Caki2 (cell line): ENCODE measurements at places on chromosomes 13 and 19. TPM values are rescaled to one million over a fixed set of nuclear protein-coding genes. Genes with fewer than 3 reads are reported as not detected.

GRCh38 chr19:1455002-1455335, 5.0 kb downstream of the APC2 start:
- no peak for DNase-seq

DNA sequence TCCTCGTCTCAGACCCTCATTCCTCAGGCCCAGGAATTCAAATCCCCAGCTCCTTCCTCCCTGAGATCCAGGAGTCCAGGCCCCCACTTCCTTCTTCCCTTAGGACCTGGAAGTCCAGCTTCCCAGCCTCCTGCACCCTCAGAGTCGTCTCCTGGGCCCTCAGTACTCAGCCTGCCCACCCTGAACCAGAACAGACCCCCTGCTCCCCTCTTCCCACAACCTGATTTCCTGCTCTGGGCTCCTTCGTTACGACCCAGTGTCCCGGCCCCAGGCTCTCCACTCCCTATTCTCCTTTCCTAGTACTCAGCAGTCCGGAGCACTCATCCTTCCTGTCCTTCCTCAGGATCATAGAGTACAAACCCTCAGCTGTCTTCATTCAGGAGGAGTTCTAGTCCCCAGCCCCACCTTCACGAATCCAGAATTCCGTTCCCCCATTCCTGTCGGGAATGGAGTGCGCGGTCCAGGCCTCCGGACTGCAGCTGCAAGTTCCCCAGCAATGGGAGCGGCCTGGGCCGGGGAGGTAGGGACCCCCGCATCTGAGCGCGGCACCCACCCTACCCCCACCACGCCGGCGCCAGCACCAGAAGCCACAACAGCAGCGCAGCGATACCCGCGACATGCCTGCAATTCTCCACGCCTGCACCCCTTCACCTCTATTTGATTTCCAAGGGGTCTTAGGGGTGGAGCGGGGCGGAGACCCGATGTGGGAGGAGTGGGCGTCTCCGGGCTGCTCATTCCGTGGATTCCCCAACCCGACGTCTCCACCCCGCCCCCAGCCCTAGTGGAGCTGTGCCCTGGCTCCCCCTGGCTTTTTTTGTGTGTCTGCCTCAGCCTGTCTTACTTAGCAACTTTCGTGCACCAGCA, 12.7 kb downstream of the EGLN2 start:
- DNase-seq = no peak

DNA sequence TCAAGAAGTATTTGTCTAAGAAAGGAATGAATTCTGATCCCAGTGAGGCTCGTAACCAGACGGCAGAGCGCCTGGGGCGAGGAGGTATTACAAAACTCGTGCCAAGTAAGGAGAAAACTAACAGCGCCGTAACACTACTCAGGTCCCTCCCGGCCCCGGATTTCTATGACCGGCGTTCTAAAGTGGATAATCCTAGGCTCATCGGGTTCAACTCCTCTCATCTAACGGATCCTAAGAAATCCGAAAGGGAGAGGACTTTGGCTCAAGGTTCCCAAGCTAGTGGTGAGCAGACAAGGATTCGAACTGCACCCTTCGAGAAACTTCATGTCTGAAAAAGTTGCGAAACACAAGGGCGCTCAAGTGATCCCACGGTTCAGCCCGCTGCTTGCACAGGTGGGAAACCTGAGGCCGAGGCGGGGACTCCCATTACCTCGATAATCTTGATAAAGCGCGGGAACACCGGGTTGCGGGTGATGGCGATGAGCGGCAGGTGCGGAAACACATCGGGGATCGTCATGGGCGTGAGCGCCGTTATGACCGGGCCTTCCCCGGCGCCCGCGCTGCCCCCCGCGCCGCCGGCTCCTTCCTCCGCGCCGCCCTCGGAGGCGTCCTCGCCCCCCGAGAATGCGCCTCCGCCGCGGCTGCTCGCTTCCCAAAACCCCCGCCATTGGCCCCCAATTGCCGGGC, 529 bp downstream of the LONP1 start:
- DNase-seq = peak; percentile 32

GRCh38 chr19:42280815-42281145, 11.7 kb downstream of the CIC start:
- no peak for DNase-seq

OSCAR gene
- total RNA-seq = not detected in 2 replicates

DNA sequence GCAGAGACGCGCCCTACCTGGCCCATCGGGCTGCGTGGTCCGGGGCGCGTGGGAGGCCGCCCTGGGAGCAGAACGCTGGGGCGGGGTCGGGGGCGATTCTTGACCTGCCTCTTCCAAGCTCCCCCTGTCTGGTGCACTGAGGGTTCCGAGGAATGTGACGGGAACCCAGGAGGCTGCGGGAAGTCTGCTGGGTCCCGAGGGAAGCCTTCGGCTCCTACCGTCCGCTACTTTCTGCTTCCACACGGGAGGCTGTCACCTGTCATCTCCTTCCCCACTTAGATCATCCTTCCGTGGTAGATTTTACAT, 781 bp upstream of the SPRYD7 start:
- DNase-seq = no peak

DNAAF3 gene
- total RNA-seq = 30.9 and 32.8 TPM in 2 replicates

- DNase-seq = peak; percentile 21
Measured at GRCh38 chr13:86581706-86582105, 782.5 kb upstream of the SLITRK6 start.

ZNF625 gene
- not detected in 2 replicates for total RNA-seq

OLFM2 gene
- 1.4 and 13.5 TPM in 2 replicates for total RNA-seq
